ENCODE measurements at places on chromosomes 7 and 10. TPM values are rescaled to one million over a fixed set of nuclear protein-coding genes. Genes with fewer than 3 reads are reported as not detected.

DNA sequence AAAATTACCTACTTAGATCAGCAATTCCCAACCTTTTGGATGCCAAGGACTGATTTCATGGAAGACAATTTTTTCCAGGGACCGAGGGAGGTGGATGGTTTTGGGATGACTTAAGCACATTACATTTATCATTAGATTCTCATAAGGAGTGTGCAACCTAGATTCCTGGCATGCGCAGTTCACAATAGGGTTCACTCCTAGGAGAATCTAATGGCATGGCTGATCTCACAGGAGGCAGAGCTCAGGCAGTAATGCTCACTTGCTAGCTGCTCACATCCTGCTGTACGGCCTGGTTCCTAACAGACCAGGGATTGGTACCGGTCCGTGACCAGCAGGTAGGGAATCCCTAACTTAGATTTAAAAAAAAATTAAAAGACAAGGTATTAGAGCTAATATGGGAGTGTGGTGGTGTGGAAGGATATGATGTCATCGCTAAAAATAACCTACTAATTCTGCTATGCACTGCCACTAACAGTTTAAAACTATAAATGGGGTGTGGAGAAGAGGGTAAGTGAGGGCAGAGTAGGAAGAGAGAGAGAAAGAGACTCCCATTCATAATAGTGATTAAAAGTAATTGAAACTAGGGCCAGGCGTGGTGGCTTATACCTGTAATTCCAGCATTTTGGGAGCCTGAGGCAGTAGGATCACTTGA, 282.7 kb downstream of the BAMBI start:
- DNase-seq, result no peak

CACNB2 gene
- 62.1 TPM for total RNA-seq

DNA sequence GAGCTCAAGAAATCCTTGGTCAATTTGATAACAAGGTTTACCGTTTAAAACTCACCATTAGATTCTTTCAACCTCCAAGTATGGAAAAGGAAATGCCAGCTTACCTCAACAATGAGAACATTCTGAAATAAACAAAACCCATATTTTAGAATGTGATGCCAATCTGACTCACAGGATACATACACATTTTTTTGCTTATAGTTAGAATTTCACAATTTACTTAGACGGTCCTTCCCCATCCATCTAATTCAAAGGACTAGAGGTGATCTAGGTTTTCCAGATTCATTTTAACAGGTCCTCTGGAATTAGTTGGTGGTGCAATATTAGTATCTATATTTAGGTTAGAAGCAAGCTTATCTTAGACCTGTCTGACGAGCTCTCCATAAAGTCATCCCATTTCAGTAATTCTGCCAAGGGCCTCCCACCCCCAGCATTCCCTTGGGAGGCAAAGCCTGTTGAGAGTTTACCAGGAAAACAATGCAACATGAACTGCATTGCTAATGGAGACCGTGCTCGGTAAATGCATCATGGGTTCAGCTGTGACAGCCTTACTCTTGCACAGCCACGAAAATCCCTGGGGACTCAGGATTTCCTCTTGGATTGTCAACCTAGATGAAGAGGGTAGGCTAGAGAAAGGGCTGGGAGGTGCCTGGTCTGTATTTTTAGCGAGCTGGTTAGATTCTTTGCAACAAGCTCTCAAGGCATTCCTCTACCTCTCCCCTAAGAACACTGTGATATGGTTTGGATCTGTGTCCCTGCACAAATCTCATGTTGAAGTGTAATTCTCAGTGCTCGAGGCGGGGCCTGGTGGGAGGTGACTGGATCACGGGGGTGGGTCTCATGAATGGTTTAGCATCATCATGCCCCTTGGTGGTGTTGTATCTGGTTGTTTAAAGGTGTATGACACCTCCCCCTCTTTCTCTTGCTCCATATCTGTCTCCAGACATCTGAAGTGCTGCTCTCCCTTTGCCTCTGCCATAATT, 93.8 kb downstream of the PRTFDC1 start:
- no peak for DNase-seq

IFIT1 gene
- 51.4 TPM for total RNA-seq

MARVELD1 gene
- total RNA-seq, result 4.7 TPM

DNA sequence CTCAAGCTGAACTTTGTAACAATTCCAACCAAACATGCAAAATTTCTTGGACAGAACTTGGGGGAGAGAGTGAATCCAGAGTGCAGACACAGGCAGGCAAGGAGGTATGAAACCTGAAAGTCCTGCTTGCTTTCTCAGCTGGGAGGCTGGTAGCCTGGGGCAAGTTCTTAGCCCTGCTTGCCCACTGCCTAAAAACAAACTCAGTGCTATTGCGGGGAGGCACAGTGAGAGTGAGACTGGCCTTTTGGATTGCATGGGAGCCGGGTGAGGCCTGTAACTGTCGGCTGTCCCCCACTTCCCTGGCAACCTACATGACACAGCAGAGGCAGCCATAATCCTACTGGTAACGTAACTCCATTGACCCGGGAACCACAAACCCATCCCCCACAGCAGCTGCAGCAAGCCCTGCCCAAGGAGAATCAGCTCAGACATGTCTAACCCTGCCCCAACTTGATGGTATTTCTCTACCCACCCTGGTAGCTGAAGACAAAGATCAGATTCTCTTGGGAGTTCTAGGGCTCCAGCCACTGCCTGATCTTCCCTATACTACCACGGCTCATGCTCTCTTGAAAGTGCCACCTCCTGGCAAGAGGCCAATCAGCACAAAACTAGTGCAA, 663.6 kb downstream of the GRM8 start:
- no peak for DNase-seq

DNA sequence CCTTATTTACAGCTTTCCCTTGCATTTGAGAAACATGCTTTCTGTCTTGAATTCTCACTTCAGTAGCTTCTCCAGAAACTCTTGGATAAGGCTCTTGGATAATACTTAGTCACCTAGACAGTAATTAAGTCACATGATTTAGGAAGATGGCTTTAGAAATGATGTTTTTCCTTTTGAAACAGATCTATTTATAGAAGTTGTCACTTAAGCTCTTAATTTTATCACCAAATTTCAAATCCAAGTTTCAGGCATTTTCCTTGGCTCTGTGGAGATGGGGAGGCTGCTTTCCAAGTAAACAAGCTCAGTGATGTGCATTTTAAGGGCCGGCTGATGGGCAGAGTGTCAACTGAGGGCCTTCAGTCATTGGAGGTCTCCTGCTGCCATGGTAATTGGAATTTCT, 130.3 kb downstream of the SRI start:
- DNase-seq, result no peak

DNA sequence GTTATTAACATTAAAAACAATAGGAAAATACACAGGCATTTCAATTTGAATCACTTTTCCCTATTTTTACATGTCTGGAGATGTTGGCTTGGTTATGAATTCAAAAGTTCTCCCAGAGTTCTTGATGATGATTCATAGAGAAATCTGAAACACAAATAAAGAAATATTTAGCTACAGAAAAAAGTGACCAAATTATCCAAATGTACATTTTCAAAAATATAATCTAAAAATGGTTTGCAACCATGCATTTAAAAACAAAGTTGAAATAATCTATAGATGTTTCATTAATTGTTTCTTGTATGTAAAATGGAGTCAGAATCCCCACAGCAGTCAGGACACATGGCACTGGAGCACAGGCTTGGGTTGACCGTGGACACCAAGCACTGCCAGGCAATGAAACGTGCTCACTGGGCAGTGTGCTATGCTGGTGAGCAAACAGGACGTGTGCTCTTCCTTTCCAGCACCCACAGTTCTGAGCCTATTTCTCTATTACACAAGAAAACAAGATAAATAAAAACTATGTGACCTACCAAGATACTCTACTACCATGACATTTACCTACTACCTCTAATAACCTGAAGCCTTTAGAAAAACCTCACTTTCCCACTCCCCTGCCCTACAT, 44.1 kb upstream of the PTPRN2 start:
- DNase-seq, result no peak

- DNase-seq, result no peak
Measured at GRCh38 chr10:500876-501275, 188.6 kb downstream of the DIP2C start.

- DNase-seq, result no peak
Measured at GRCh38 chr7:29287366-29287765, 92.8 kb downstream of the CHN2 start.

DNA sequence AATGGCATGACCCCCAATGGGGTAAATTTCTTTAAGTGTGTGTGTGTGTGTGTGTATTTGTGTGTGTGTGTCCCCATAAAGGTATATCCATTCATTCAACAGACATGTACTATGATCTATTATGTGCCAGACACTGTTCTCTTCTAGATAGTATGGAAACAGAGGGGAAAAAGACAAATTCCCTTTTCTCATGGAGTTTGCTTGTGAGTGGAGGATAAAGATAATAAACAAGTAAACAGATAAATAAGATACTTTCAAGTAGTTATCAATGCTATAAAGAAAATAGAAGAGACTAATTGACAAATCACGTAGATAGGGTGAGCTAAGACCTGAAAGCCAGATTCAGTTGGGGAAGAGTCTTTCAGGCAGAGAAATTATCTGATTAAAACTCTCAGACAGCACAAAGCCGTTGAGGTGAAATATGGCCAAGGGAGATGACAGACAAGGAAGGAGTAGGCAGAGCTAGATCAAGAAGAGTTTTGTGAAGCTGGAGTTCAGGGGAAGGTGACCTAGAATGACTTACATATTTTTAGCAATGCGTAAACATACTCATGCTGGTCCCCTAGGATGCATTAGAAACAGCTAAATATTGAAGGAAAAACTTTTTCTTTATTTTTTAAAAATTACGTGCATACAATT, 45.2 kb upstream of the DMTF1 start:
- no peak for DNase-seq

Data from dorsolateral prefrontal cortex (tissue), 122 donors.